ENCODE measurements at places on chromosomes 5 and 9. TPM values are rescaled to one million over a fixed set of nuclear protein-coding genes. Genes with fewer than 3 reads are reported as not detected.

The BTNL8 gene
- not detected for total RNA-seq

DNA sequence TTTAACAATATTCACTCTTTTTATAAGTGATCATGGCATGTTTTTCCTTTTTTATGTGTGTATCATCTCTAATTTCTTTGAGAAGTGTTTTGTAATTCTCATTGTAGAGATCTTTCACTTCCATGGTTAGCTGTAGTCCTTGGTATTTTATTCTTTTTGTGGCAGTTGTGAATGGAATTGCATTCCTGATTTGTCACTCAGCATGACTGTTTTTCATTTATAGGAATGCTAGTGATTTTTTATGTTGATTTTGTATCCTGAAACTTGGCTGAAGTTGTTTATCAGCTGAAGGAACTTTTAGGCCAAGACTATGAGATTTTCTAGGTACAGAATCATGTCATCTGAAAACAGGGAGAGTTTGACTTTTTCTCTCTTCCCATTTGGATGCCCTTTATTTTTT is 13.1 kb upstream of the SPINK13 start:
- no peaks in the 10 kb centered on the region for H3K36me3 ChIP-seq
- H3K4me1 ChIP-seq, result no peaks in the 10 kb centered on the region
- H3K4me3 ChIP-seq, result no peak overlapping the region
- no peak overlapping the region for H3K27ac ChIP-seq

GRCh38 chr9:90038763-90039162 is 434.0 kb downstream of the GADD45G start:
- no peaks in the 10 kb centered on the region for H3K4me1 ChIP-seq
- 0 out of 2 replicates have a peak, but pooled peaks cover 5% of the 10 kb centered on the region for H3K36me3 ChIP-seq
- no peak overlapping the region for H3K4me3 ChIP-seq

GRCh38 chr9:116792271-116792670 is 105.2 kb downstream of the TRIM32 start:
- no peaks in the 10 kb centered on the region for H3K27me3 ChIP-seq
- DNase-seq, result no peak
- H3K36me3 ChIP-seq, result no peaks in the 10 kb centered on the region
- no peaks in the 10 kb centered on the region for H3K4me1 ChIP-seq
